HFF-Myc (cell line): ENCODE measurements at places on chromosomes 13 and 19.

DNA sequence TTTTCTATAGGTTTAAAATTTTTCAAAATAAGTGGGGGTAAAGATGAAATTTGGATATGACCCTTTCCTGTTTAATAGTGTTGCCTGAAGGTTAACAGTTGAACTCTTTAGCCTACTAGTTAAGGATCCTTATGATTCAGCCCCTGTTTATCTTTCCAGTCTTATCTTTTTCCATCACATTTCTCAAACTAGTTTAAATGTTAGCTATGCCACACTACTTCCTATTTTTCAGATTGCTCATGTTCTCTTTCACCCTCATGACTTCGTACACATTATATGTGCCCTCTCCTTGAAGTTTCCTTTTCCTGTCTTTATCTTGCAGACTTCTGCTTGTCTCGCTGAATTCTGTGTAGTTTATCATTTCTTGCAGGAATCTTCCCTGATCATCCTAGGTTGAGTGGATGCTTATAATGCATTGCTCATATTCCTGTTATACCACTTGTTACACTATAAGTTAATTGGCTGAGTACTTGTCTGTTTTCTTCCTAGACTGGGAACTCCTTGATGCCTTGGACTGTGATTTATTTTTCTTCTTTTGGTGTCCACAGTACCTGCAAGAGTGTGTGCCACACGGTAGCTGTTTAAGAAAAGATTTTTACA lies 86.7 kb downstream of the FNDC3A start:
- DNase-seq, result no peak

DNA sequence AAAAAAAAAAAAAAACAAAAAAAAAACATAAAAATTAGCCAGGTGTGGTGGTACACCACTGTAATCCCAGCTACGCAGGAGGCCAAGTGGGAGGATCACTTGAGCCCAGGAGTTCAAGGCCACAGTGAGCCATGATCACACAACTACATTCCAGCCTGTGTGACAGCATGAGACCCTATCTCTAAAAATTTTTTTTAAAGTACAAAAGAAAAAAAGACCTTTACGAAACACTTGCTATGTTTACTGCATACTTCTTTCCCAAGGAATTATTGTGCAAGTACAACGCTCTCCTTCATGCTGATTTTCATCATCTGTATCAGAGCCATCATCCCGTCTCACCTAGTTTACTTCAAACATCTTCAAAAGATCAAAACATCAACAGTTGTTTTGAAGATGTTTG lies 28.6 kb upstream of the ZNF780A start:
- DNase-seq, result no peak

GRCh38 chr13:30235216-30235615 lies 72.1 kb downstream of the KATNAL1 start:
- DNase-seq, result no peak

- DNase-seq, result no peak
These were observed 12.3 kb downstream of the CBLC start for GRCh38 chr19:44789943-44790483.

- peak; percentile 92 for DNase-seq
These were observed 122.1 kb downstream of the CYSLTR2 start for GRCh38 chr13:48775804-48776203.

- DNase-seq, result no peak
These were observed 2.0 kb downstream of the LRCH1 start for GRCh38 chr13:46554951-46555350.

DNA sequence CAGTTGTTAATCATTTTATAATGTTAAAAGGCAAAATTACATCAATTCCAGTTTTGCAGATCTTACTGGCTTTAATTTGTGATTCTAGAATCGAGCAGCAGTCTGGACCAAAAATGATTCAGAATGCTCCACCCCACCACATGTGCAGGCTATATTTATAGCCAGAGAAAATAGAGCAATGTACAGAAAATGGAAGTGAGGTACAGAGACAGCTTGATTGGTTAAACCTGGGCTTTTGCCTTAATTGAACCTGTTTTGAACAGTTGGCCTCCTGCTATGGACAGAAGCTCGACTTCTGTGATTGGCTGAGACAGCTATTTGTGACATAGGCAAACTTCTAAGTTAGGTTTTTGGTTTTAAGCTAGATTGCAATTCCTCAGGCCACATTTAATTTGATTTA lies 607.4 kb upstream of the MIR17HG start:
- no peak for DNase-seq

DNA sequence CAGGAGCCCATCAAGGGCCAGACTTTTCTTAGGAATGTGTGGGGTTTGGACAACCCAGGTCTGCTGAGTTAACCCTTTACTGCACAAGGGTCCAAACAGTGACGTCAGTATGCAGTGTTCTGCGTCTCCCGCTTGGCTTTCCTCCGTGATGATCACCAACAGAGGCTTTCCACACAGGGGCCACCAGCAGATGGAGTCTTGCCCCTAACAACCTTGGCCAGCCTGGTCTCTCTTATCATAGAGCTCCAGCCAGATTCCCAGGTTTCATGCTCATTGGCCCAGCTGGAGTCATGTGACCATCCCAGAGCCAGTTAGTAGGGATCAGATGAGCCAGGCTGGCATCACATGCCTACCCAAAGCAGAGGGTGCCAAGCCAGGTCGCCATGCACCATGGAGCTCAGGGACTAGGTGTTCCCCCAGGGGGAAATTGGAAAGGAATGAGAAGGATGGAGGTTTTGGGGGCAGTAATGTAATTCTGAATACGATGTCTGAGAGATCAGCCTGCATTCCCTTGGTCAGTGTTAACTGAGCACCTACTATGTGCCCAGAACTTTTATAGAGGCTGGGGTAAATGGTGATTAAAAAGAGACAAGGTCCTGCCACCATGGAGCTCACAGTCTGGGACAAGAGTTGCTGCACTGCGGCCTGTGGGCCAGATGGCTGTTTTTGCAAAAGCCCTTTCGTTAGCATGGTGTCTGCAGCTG lies 61.2 kb downstream of the MYH14 start:
- no peak for DNase-seq

DNA sequence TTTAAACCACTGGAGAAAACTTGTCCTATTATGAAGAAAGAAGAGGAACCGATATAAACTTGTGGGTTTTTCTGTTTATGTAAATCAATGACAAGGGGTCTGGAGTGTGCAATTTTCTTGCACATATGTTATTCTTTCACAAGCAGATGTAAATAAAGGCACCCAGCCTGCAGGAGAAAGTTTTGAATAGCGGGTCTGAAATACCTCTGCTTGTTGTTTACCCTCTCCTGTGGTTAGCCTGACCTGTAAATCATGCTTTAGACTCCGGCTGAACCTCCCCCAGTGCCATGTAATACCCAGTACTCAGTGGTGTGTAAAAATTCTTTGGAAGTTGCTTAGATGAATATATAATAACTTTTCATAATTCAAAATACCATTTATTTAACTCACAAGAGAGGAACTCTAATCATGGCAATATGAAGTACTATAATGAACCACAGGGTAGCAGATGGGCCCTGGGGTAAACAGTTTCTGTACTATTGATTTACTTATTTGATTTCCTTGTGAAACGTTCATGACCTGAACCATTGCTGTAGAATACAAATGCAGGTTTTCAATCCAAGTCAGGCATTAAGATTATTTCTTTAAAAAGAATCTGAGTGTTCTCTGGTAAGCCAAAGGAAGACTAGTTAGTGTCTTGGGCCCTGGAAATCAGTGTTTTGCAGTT lies 245.1 kb downstream of the LMO7 start:
- DNase-seq, result no peak
